ENCODE measurements at places on chromosomes 2 and 18. TPM values are rescaled to one million over a fixed set of nuclear protein-coding genes. Genes with fewer than 3 reads are reported as not detected.

DNA sequence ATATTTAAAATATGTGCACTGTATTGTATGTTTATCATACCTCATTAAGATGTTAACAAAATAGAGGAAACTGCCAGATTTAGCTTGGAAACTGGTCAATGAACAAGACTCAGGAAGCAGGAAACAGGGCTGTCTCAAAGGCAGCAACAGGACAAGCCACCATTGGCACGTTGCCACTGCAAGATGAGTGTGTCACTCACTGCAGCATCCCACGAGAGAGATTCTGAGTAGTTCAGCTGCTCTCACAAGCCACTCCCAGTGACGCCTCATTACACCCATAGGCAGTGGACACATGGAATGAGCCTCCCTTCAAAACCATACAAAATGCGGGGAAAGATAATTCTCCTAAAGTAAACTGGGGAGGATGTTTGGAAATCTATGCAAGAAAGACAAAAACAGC is 181.9 kb upstream of the DLGAP1 start:
- DNase-seq: no peak

MAP2 gene
- 24.9 TPM for total RNA-seq

MBD1 gene
- total RNA-seq: 69.6 TPM

- no peak for DNase-seq
Observed at GRCh38 chr18:23826850-23827620, 137.8 kb downstream of the LAMA3 start.

DNA sequence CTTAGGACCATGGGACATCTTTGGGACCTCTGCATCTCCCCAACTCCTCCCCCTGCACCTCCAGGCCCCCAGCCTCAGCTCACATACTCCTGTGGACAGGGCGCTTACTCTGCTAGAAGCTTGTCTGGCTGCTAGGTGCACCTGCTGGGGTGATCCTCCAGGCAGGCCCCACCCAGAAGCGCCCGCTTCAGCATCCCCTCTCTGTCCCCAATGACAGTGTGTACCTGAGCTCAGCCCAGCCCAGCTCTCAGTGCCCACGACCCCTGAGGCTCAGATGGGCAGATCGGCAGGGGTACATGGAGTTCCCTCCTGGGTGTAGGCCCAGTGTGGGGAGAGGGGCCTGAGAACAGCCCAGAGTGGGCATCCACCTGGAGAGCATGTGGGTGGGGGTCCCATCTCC is 5.9 kb downstream of the TEKT4 start:
- DNase-seq: no peak

DNA sequence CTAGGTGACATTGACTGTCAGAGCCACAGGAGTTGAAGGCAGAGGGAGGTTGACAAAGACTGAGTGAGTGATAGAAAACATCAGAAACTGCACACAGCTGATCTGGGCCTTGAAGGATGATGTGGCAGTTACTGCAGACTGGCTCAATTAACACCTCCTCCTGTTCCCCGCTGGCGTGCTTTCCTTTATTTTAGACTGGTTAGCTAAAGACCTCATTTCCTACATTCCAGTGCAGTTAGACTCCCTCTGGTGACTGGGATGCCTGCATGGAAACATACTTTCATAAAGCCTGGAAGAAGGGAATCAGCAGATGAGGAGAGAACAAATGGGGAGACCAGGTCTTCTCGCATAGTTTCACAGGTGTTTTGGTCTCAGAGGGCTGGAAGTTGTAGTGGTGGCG is 7.1 kb downstream of the TPGS2 start:
- DNase-seq: no peak

SP140 gene
- total RNA-seq: not detected

DNA sequence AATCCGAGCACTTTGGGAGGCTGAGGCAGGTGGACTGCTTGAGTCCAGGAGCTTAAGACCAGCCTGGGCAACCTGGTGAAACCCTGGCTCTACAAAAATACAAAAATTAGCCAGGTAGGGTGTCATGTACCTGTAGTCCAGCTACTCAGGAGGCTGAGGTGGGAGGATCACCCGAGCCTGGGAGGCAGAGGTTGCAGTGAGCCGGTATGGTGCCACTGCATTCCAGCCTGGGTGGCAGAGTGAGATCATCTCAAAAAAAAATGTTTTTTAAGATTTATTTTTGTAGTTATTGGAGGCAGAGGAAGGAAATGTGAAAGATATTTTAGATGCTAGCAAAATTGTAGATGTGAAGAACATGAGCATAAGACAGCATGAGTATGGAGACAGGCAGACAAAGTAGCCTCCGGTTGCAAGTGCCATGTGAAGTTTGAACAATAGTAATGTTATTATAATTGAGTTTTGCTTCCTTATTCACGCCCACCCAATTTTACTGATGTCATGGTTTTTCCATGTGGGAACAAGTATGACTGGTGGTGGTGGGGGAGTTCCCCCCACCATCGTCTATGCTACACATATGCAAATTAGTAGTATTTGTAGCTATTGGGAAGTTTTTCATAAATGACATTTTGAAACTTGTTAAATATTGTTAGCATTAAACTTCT is 18.0 kb downstream of the REL start:
- no peak for DNase-seq

GRCh38 chr18:77905449-77906055 is 655.9 kb downstream of the GALR1 start:
- no peak for DNase-seq

MOCOS gene
- 1.3 TPM for total RNA-seq

DNA sequence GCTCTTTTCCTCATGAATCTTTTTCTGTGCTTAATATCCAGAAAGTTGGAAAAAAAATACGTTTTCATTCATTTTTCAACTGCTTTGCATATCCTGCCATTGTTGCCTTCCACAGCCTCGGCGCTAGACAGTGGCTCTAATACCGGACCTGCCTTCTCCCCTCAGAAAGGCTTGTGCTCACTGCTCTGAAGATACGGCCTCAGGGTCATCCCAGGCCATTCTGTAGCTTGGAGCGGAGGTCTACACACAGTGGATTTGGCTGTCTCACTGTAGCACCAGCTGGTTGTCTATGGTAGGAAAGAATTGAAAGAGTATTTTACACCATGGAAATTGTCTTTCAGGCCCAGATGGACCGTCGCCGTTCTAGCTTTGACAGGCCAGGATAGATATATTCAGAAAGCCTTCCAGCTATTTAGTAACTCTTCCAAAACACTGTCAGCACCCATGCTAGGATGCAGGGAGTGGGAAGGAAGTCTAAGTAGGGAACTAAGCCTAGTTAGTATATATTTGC is 242.0 kb downstream of the TMEM182 start:
- no peak for DNase-seq

DNA sequence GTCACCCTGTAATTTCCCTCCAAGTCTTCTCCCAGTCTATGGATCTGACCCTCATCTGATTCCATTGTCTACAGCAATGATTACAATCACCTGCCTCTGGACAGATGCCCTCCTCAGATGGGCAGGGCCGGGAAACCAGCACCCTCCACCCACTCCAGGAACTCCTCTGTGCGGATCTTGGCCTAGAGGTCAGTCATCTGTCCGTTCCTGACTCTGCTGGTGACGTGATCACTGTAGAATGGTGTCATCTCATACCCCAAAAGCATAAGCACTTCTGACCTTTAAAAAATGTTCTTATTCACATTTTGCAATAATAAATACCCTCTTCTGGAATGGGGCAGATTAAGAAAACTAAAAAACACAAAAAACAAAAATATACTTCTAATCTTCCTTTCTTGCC is 29.5 kb upstream of the BZW1 start:
- DNase-seq: no peak

DNA sequence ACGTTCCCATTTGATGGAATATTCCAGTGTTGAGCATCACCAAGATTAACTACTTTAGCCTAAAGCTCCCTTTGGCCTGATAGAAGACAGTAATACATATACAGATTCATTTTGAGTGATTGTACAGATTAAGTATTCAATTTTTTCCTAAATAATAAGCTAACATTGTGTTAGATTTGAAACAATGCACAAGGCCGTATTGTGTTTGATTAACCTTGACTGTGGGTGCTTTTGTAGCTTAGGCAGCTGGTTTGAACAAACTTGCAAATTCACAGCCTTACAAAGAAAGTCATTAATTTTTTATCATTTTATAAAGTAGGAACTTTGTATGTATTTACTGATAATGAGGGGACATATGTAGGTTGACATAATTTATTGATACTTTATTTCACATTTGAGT is 29.6 kb downstream of the NABP1 start:
- DNase-seq: no peak

GRCh38 chr2:179344280-179344964 is 79.8 kb upstream of the SESTD1 start:
- DNase-seq: no peak

LGALSL gene
- total RNA-seq: 2.7 TPM

DNA sequence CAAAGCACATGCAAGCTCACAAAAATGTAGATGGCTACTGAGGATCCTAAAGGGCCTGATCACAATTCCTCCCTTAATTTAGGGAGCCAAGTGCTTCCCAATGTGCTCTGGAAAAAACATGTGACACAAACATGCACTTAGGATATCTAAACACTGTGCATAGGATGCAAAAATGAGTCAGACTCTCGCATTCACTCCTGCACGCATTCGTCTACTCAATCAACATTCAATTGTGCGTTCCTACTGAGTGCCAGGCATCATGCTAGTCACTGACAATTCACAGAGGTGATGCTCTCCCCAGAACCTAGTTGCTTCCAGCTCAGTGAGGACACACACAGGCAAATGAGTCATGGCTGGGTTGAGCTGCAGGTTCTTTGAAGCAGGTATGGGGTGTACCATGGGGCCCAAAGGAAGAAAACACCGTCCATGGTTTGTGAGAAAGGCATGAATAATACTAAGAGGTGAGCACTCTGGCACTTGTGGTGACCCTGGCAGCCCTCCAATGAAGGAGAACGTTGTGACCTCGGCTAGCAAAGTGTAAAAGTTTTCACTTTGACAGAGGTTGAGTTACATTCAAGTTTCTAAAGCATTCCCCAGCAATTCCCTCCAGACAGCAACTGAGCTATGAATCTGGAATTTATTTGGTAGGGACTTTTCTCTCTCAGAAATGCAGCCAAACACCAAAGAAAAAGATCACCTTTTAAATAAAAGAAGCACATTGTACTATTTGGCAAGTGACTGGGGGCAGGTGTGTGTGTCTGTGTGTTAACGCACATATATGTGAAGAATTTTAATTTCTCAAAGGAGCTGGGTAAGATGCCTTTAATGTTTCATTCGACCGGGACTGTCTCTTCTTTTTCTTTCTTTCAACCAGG is 173.3 kb downstream of the ALPK2 start:
- DNase-seq: no peak

DNA sequence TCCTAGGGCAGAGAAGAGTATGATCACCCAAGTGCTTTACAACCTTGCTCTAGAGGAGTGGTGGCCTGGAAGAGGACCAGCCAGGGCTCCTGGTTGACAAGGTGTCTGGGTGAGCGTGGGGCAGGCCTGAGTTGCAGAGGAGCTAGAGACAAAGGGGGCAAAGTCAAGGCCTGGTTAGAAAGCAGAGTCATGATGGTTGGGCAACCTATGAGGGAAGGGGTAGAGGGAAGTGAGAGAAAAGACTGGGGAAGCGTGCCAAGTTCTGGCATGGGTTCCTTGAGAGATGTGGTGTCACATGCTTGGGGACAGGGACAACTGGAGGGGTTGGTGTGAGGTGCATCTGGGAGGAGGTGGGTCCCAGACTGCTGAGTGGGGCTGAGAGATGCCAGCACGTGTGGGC is 13.5 kb downstream of the ZFP36L2 start:
- no peak for DNase-seq

IL1RN gene
- total RNA-seq: not detected

MROH2A gene
- not detected for total RNA-seq

DNA sequence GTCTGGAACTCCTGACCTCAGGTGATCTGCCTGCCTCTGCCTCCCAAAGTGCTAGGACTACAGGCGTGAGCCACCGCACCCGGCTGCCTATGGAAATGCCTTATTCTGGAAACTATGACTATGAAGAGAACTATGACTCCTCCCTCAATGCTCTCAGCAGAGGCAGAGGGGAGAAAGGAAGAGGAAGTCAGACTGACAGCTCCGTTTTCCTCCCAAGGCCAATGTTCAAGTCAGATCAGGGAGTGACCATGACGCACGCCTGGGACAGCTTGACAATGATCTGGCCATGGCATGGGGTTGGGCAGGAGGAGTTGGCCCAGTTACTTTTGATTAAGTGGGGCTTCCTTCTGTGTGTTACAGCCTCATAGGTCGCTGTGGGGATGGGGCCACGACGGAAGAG is 44.3 kb upstream of the MRPL33 start:
- DNase-seq: no peak

GRCh38 chr2:134706587-134707329 is 12.0 kb downstream of the TMEM163 start:
- DNase-seq: no peak

- DNase-seq: no peak
Observed at GRCh38 chr2:3624059-3624794, 29.3 kb downstream of the COLEC11 start.

DNA sequence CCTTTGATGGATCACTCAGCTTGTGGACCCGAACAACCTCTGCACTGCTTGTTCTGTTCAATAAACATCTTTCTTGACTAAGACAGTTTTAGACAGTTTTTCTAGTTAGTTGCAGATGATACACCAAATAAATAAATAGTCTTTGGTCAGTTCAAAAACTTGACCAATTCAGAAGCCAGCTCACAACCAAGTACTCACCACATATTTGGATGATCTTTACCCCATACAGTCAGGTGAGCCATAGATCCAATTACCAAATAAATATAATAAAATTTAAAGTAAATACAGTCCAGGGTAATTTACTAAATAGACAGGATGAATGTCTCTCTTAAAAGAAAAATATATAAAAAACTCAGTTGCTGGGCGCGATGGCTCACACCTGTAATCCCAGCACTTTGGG is 18.2 kb downstream of the SCN3A start:
- no peak for DNase-seq

DPYSL5 gene
- total RNA-seq: not detected

- no peak for DNase-seq
Observed at GRCh38 chr18:228586-228985, 39.3 kb downstream of the THOC1 start.

CEBPZ gene
- 49.6 TPM for total RNA-seq

TRABD2A gene
- total RNA-seq: 0.59 TPM

- no peak for DNase-seq
Observed at GRCh38 chr18:48922226-48922800, 28.5 kb downstream of the SMAD7 start.

KCNG3 gene
- not detected for total RNA-seq

All from pulmonary artery endothelial cell (primary cell).